ENCODE measurements at places on chromosomes 12 and 14.

- no peak for DNase-seq
Measured at GRCh38 chr12:19045426-19045825, 84.1 kb upstream of the PLEKHA5 start.

DNA sequence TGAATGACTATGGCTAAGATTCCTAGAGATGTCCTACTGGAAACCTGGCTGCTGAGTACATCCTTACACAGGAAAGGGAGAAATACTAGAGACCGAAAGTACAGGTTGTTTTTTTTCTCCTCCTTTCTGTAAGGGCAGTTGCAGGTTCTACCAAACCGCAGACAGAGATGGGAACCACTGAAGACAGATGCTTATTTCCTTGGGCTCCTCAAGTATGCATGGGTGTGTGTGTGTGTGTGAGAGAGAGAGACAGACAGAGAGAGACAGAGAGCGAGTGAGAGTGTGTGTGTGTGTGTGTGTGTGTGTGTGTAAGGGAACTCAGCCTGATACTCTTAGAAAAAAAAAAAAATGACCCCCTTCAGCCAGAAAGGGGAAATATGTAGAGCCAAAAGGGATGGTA, 42.5 kb downstream of the MAP4K5 start:
- no peak for DNase-seq

- DNase-seq = no peak
Measured at GRCh38 chr14:76391981-76392690, 16.2 kb downstream of the ESRRB start.

DNA sequence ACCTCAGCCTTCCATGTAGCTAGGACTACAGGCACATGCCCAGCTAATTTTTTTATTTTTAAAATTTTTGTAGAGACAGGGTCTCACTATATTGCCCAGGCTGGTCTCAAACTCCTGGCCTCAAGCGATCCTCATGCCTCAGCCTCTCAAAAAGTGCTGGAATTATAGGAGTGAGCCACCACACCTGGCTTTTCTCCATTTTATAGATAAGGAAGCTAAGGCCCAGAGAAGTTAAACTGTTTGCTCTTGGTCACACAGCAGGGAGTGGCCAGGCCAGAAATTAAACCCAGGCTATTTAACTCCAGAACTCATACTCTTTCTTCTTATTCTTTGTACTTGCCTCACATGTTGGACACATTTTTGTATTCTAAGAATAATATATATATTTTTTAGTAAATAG, 16.5 kb downstream of the UBE3B start:
- DNase-seq = no peak

DNA sequence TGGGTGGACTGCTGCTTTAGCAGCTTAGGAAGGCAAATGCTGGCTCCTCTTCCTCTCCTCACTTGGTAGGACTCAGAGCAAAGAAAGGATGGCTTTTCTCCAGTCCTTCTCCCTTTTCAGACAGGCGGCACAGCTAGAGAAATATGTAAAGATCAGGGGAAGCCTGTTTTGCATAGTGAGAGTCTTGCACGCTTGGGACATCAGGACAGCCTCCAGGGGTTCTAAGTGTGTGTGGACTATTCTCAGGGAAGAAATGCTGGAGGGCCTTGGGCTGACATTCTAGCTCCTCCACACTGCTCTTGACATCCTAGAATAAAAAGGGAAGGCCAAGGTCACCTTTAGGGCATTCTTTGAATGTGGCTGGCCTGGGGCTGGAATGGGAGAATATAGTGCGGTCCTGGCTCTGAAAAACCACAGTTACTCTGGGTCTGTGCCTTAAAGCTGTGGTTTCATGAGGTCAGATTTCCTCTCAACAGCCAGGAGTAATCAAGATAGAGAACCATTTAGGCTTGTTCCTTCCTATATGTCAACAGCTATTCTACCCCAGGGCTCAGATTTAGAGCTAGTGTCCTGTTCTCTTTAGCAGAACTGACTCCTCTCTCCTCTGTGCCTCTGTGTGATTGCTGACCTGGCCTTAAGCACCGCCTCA, 24.3 kb downstream of the CMA1 start:
- DNase-seq = peak; percentile 66

DNA sequence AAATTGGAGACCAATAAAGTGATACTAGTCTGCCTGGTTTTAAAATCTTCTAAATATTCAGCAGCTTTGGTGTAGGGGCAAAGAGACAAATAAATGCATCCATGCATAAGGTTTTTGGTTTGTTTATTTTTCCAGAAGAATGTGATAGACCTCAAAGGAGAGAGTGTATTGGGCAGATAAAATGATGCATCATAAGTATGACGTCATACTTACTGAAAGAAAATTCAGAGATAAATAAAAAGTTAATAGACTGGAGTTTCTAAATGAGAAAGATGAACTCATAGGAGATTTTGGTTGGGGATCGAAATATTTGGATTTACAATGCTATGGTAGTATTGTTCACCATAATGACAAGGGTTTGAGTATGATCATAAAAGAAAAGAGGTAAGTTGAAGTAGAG, 10.2 kb downstream of the SYT10 start:
- no peak for DNase-seq

GRCh38 chr14:95326987-95327386, 7.3 kb upstream of the CLMN start:
- DNase-seq = no peak

GRCh38 chr12:120346031-120346430, 18.5 kb upstream of the PLA2G1B start:
- DNase-seq = no peak

GRCh38 chr14:54299410-54300363, 97.1 kb upstream of the CDKN3 start:
- no peak for DNase-seq

GRCh38 chr14:57066887-57067513, 201.7 kb downstream of the EXOC5 start:
- peak; percentile 74 for DNase-seq

DNA sequence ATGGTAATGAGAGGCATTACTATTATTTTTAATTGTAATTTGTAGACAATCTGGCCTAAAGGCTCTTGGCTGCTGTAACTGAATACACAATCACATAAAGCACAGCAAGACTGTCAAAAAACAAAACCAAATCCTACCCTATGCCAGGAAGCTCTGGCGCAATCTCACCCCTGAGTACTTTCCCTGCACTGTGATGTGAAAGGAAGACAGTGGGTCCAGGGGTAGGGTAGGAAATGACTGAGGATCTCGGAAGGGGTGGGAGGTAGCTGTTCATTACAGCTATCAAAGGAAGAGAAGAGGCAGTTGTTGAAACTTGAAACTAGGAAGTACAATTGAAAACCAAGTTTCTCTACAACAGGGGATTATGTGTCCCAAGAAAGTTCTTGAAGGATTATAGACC, 202.8 kb downstream of the ANO2 start:
- DNase-seq = peak; percentile 35

DNA sequence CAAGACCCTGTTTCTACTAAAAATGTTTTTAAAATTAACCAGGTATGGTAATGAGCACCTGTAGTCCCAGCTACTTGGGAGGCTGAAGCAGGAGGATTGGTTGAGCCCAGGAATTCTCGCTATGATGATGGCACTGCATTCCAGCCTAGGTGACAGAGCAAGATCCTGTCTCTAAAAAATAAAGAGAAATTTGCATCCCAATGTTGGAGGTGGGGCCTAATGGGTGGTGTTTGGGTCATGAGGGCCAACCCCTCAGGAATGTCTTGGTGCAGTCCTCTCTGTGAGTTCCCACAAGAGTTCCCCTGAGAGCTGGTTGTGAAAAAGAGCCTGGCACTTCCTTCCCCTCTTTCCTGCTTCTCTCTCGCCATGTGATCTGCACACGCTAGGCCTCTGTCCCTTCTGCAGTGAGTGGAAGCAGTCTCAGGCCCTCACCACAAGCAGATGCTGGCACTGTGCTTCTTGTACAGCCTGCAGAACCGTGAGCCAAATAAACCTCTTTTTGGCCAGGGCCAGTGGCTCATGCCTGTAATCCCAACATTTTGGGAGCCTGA, 11.3 kb downstream of the ACOT6 start:
- no peak for DNase-seq

- DNase-seq = no peak
Measured at GRCh38 chr12:52493172-52493571, at the start of gene KRT6A. Gene KRT6A, minus strand, starts transcription at chr12:52493257. Its CDS starts 69 bp downstream, at chr12:52493188.

- DNase-seq = no peak
Measured at GRCh38 chr12:15806826-15807225, 17.6 kb upstream of the EPS8 start.

DNA sequence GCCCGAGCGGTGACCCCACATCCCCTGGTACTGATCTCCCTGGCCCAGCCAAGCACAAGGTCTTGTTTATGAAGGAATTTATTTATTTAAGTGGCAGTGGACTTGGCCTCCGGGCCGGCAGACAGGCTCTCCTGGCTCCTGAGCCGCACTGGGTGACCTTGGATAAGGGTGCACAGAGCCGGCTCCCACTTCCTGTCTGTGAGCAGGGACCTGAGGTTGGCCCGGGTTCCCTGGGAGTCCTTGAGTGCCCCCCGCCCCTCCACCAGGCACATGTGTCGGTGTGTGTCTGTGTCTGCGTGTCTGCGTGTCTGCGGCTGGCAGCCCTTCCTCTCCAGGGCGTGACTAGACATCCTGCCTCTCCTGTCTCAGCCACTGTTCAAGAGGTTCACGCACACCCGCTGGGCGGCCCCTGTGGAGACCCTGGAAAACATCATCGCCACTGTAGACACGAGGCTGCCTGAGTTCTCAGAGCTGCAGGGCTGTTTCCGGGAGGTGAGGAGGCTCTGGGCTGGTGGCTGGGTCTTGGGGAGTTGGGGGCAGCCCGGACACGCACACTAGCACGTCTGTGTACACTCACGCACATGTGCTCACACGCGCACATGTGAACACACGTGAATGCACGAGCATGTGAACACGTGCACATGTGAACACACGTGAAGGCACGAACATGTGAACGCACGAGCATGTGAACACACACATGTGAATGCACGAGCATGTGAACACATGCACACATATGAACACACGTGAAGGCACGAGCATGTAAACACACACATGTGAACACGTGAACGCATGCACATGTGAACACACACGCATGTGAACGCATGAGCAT, 9.3 kb downstream of the TNFAIP2 start:
- DNase-seq = no peak

GRCh38 chr12:116563262-116563661, 4.1 kb downstream of the MAP1LC3B2 start:
- DNase-seq = no peak

DNA sequence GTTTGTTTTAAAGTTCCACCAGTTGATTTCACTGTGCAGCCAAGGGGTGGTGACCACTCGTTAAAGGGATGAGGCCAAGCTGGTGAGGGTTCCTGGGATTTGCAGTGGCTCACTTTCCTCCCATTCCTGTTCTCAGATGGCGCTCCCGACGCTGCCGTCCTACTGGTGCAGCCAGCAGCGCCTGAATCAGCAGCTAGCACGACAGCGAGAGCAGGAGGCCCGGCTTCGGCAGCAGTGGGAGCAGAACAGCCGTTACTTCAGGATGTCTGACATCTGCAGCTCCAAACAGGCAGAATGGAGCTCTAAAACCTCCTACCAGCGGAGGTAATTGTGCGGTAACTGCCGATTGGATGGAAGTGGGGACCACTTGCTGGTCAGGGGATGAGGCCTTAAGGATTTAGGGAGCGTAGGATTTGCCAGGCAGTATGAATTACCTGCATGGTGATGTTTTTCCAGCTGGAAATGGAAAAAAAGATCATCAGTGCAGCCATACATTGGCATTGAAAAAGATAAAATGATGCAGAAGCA, 2.9 kb downstream of the TCHP start:
- DNase-seq = no peak

GRCh38 chr14:46985529-46986380, 334.2 kb upstream of the RPL10L start:
- no peak for DNase-seq

- DNase-seq = no peak
Measured at GRCh38 chr14:98512501-98513251, 759.3 kb downstream of the BCL11B start.

DNA sequence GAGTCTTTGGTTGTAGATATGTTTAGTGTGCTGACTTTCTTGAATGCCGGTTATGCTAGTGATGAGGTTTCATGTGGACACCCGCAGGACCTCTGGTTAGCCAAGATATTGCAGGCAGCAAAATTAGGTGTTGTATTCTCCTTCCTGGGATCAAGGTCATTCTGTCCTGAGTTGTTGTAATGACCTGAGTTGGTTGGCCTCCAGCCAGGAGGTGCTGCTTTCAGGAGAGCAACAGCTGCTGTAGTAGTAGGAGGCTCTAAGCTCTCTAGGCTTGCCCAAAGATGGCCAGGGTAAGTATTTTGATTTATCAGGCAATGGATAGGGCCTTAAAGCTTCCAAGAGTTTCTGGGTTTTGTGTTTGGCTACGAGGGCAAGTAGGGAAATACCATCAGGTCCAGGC, 56.0 kb upstream of the BDKRB2 start:
- DNase-seq = no peak

DNA sequence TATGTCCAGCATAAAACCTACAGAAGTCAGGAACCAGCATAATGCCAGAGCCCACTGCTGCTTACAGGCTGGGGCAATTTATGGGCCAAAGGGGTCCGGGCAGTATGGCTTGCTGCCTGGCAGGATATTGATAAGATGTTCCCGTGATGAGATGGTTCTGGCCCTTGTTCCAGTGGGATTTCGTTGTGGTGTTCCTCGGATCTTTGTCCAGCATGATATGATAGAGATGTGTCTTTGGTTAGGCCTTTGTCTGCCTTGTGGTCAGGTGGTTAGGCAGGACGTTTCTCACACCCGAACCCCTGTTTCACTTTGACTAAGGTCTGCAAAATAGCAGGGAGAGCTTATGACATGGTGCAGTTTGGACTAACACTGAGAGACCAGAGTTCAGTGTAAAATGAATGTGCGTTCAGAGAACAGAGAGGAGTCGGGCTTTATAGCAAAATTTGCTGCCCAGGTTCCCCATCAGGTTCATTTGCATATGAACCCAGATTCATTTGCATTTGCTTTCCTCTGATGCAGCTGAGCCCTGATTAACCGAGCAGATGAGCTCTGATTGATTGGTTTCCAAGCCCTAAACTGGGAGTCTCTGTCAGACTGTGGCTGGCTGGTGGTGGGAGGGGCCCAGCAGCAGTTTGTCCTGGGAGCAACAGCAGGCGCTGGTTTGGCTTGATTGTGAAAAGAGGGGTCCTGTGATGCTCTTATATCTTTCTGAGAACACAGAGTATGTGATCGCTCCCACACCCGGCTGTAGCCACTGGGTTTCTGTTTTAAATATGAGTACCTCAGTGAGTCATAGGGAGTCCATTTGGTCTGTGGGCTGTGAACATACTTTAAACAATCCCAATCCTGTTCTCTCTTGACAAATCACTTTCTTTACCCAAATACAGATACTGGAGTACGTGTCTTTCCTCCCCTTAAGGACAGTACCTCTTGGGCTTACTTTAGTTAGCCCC, 156.3 kb upstream of the PZP start:
- DNase-seq = peak; percentile 81

DNA sequence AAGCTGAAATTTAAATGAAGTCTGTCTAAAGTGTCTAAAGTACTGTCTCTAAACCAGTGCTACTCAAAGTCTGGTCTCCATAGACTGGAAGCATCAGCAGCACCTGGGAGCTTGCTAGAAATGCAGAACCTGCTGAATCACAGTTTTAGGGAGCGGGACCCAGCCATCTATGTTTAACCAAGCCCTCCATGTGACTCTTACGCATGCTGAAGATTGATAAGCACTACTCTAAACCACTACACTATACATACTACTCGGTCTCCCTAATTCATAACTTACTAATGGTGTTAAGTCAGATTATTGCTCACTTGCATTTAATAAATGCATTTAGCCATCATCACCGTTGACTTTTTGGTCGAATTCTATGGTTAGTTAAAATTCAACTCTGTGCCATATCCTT, 88.8 kb downstream of the SLC25A21 start:
- DNase-seq = no peak

Data from activated CD4-positive, alpha-beta T cell treated with anti-CD3 and anti-CD28 coated beads, Interleukin-2, amount 10 ng/mL, durations not matched to agents 24 days and 14 days (primary cell).